ENCODE measurements at places on chromosomes 2 and 18.
A peak's percentile ranks its signal among the peaks of the same experiment; 100 is the strongest.

- no peak for DNase-seq
Observed at GRCh38 chr2:60260639-60261296, 292.7 kb downstream of the BCL11A start.

DNA sequence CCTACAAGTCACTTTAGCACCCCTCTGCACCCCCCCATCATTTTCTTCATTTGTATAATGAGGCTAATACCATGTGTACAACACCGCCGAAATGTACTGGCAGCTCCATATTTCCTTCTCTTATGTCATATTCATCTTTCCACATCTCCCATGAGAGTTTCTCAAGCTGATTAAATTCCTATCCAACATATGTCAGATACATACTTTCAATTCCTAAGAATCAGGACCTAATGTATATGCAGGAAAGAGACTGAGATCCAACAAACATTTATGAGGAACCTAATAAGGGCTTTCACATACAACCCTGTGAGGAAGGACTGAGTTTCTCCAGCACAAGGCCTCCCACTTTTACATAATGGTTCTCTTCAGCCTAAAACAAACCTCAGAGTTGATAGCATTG is 41.9 kb downstream of the PRKD3 start:
- no peak for DNase-seq

DNA sequence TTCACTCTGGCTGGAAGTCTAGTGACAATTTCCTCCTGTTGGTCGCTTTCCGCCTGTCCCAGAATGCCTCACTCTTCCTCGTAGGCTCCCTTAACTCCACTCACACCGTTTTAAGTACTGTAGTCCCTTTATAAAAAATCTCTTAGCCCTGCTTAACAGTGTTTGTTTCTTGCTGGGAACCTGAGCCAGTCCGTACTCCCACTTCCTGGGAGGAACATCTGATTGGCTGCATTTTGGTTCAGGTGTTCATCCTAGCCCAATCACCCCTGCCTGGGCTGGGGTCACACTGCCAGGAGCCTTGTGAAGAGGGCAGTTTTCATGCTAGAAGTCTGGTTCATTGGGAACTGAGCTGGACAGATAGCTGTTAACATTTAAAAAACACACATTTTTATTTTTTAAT is 25.6 kb upstream of the TOGARAM2 start:
- DNase-seq = no peak

GRCh38 chr2:120737340-120738101 is 1.9 kb downstream of the GLI2 start:
- DNase-seq = peak; percentile 84

DNA sequence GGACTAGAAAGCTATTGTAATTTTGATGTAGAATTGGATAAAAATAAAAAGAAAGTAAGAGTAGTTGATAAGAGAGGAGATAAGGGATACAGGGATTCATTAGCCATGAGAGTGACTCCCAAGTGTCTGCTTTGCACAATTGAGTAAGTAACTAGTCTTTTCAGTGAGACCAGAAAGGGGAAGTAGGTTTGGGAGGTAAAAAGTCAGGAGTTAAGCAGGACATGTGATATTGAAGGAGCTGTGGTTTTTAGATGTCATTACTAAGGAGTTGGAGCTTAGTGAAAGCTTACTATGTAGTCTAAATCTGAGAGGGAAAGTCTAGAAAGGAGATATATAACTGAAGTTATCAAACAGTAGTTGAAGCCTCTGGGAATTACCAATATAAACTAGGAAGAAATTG is 93.4 kb downstream of the SLC5A7 start:
- DNase-seq = no peak

GRCh38 chr2:200311139-200311538 is 4.6 kb downstream of the SPATS2L start:
- DNase-seq = no peak

DNA sequence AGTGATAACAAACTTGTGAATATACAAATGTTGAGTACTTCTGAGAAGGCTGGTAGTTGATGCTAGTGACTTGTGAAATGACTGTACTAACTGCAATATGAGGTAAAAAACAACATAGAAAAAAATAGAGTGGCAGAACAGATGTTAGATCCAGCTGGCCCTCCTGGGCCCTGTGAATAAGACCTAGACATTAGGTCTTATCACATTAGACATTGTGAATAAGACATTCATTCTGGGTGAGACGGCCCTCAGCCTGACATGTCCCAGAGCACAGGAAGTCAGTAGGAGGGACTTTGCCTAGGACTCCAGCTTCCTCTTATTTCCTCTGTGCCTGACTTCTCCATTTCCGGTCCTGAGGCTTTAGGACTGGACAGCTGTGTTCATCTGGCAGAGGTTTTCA is 22.9 kb downstream of the DOK1 start:
- DNase-seq = no peak

DNA sequence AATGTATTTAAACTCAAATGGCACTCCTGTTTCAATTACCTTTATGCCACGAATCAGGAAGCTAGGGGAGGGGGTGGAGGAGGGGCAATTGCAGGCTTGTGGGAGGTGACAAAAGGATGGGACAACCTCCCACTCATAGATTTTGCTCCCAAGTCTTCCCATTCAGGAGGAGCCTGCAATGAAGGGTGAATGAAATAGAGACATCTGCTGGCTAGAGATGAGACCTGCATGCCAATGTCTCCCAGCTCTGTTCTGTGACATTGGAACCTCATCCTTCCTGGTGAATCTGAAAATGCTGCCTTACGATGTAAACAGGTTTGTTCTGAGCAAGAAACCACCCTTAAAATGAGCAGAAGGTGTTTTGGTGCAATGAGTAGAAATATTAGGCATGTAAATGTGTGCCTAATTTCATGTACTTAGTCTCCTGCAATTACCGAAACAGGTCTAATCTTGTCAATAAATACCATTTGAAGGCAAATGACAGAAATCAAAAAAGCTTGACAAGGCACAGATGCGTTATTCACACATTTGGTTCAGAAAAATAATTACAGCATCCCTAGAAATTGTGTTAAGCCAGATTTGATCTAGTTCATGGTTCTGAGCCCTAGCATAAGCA is 2.7 kb upstream of the PID1 start:
- peak; percentile 45 for DNase-seq

- no peak for DNase-seq
Observed at GRCh38 chr2:96882230-96882629, 12.3 kb upstream of the SEMA4C start.

GRCh38 chr2:227871375-227871791 is at the start of gene DAW1:
TSS of gene DAW1 (plus strand) at chr2:227871631. CDS start at chr2:227871690, 59 bp downstream.
- DNase-seq = no peak

DNA sequence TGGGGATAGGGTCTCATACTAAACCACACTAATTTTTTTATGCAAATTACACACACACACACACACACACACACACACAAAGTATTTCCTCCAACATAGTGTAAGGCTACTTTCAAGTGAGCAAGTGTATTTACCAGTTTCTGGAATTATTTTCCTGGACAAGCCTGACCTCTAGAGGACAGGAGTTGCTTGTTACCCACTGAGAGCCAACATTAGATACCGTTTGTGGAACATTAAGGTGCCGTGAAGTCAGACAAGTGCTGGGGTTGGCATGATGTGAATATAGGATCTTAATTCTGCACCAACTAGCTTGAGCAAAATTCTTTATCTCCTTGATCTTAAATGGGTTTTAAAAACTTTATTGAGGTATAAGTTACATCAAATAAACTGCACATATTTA is 39.3 kb upstream of the SERPINB2 start:
- DNase-seq = peak; percentile 36

GRCh38 chr2:156852681-156853080 is 404.8 kb upstream of the GALNT5 start:
- DNase-seq = no peak

DNA sequence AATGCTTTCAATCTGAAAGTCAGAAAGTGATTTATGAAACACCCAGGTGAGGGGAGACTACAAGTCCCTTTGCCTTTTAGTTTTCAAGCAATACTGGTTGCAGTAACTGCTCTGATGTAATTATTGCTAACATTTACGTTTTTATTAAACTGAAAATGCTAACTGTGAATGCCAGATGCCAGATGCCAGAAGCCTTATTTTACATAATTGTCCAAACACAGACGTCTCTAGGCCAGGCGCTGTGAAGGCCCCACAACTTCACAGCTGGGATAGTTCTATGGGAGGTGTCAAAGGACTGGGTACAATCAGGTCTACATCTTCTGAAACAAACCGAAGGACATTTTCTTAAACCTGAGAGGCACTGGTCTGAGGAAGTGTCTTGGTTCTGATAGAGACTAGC is 27.5 kb upstream of the MSGN1 start:
- DNase-seq = no peak

- DNase-seq = no peak
Observed at GRCh38 chr2:241818229-241818942, 9.4 kb downstream of the NEU4 start.

GRCh38 chr2:170571612-170572011 is 143.5 kb upstream of the SP5 start:
- no peak for DNase-seq

DNA sequence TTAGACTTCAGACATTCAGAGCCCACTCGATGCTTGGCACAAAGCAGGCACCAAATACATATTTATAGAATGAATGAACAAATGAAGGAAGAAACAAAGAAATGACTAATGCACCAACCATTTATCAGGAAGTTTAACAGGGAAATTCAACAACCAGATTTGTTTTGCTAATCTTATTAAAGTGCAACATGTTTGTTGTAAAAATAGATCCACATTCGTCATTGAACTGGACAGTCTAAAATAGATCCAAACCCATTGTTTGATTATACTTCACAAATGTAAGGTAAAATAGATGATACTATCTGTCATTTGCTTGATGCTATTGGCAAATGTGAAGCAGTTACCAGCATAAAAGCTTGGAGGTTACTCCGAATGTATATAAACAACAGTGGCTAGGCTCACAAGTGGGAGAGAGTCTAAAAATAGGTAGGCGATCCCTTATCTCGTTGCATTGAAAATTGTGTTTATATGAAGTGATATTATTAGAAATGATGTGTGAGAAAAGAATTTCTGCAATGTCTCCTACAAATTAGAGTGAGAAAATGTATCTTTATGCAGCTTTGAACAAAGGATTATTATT is 246.2 kb downstream of the NEDD4L start:
- DNase-seq = no peak

- DNase-seq = no peak
Observed at GRCh38 chr18:60446821-60447220, 74.2 kb upstream of the MC4R start.

GRCh38 chr18:45667056-45667736 is 51.9 kb downstream of the SLC14A2 start:
- DNase-seq = peak; percentile 84

- DNase-seq = no peak
Observed at GRCh38 chr2:44314362-44314761, 39.1 kb downstream of the SLC3A1 start.

DNA sequence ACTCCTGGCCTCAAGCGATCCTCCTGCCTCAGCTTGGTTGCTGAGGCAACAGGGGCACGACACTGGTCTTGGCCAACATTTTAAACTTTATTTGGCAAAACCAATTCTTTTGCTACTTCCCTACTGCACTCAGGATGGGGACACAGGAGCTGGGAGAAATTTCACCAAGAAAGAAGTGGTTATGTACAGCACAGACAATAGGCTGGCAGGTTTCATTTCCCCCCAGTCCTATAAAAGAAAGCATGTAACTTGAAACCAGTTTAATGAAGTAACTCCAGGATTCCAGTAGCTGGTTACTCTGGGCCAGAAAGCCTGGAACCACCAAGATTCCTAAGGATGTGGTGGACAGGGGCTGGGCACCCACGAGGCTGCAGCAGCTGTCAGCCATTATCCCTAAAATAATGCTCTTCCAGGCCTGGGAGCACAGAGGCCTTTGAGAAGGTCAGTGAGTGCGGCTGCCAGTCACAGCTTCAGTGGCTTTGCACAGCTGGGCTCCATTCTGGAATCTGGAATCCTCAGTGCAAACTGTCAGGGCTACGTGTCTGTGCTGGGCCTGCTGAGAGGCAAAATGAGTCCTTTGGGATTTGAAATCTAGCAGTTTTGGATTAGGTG is 142.3 kb upstream of the ITGA6 start:
- peak; percentile 17 for DNase-seq

DNA sequence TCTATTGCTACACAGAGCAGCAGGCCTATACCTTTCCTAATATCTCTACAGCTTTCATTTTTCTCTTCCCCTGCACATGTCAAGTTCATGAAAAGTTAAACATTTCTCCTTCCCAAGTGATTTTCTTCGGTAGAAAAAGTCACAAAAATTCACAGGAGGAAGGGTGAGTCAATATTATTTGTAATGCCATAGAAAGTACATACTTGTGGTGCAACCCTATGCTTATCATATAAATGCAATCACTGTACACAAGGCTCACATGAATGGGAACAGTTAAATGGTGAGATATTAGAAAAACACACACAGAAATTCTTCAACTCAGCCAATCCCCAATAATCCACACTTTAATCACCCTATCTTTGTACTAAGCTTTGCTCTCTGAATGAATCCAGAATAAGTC is 651.6 kb downstream of the LRRTM4 start:
- no peak for DNase-seq

DNA sequence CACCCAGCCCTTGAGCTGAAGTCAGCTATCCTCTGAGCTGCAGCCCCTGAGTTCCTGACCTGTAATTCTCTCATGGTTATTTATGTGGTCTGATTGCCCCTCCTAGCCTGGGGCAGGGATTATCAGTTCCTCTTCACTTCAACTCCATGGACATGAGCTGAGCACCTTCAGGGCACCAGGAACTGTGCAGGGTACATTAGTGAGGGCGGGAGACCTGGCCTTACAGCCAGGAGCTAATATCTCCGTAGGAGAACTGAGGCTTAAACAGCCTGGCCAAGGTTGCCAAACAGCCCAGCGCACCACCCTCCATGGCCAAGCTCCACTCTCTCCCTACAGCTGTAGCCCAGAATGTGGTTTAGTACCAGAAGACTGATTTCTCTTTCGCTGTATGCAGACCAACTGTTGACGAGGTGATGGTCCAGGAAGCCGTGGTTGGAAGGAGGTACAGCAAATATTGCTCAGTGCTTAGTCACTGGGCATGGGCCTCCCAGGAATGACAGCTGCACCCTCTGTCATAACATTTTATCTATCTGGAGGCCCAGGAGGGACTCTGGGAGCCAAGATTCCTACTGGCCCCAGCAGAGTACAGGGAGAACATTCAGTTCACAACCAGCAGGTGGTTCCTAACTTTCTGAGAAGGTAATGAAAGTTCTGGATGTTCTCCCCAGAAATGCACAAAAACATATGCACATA is 228.7 kb upstream of the SIX2 start:
- DNase-seq = no peak

GRCh38 chr2:106343274-106343673 is 124.9 kb downstream of the RGPD3 start:
- DNase-seq = no peak

GRCh38 chr2:237294460-237294859 is 119.5 kb downstream of the COL6A3 start:
- DNase-seq = no peak

GRCh38 chr18:26435415-26436095 is 112.8 kb downstream of the KCTD1 start:
- no peak for DNase-seq

- DNase-seq = no peak
Observed at GRCh38 chr18:79733986-79734770, 54.6 kb downstream of the CTDP1 start.

GRCh38 chr18:54251606-54252390 is 17.5 kb upstream of the POLI start:
- no peak for DNase-seq

GRCh38 chr2:241804326-241805229 is 4.4 kb upstream of the NEU4 start:
- DNase-seq = peak; percentile 30

Data from DMS79 treated with DMSO at 0.1 percent for 48 hours (cell line).